ENCODE measurements at places on chromosomes 16 and 17. TPM values are rescaled to one million over a fixed set of nuclear protein-coding genes. Genes with fewer than 3 reads are reported as not detected.
A peak's percentile ranks its signal among the peaks of the same experiment; 100 is the strongest.

The KRT28 gene
- total RNA-seq: not detected

DNA sequence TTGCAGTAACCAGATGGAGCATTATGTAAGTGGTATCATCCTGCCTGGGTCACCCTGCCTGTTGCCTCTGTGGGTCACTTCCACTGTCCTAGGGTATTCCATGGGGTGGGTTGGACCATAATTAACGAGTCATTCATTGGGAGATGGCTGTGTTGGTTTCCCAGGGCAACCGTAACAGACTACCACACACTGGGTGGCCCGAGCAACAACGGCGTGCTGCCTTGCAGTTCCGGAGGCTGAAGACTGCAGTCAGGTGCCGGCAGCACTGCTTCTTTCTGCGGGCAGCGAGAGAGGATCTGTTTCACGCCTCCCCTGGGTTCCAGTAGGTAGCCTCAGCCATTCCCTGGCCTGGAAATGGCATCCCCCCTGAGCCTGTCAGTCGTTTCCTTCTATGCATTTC lies 28.9 kb upstream of the CMIP start:
- DNase-seq: peak; percentile 57

DNA sequence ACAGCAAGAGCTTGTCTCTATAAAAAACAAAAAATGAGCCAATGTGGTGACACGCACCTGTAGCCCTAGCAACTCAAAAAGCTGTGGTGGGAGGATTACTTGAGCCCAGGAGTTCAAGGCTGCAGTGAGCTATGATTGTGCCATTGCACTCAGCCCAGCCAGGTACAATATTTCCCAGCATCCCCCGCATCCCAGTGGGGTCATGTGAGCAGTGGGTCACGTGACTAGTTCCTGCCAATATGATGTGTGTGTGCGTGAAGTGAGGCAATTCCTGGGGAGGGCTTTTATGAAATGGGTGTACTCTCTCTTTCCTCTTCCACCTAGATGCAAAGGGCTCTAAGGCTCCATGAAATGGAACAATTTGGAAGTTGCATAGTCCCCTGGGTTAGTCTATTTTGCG lies 81.3 kb downstream of the GSG1L start:
- DNase-seq: no peak

DNA sequence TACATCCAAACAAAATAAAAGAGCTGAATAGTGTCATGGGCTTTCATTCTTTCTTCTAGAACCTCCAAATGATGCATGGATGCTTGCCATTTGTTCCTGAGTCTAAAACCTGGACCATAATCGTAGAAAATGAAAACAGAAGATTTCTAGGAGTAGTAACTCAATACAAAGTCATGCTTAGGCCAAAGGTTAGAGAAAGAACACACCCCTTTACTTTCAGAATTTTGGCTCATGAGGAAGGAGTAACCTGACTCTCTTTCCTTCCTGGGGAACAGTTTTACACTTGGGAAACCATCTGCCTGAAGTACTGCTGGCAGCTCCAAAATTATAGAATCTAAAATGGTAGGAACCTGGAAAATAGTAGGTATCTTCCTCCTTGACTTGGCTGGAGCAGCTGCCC lies 137.2 kb downstream of the SNX11 start:
- no peak for DNase-seq

The NOG gene
- total RNA-seq: 0.98 TPM

GRCh38 chr17:19897903-19898302 lies 30.2 kb upstream of the ULK2 start:
- DNase-seq: no peak

- no peak for DNase-seq
Observed at GRCh38 chr16:25925421-25925820, 233.7 kb downstream of the HS3ST4 start.

The TIGD7 gene
- 7.5 TPM for total RNA-seq

GRCh38 chr17:34110315-34110714 lies 144.8 kb upstream of the CCL2 start:
- DNase-seq: peak; percentile 19

GRCh38 chr17:47276868-47277267 lies 23.2 kb downstream of the ITGB3 start:
- DNase-seq: peak; percentile 89

DNA sequence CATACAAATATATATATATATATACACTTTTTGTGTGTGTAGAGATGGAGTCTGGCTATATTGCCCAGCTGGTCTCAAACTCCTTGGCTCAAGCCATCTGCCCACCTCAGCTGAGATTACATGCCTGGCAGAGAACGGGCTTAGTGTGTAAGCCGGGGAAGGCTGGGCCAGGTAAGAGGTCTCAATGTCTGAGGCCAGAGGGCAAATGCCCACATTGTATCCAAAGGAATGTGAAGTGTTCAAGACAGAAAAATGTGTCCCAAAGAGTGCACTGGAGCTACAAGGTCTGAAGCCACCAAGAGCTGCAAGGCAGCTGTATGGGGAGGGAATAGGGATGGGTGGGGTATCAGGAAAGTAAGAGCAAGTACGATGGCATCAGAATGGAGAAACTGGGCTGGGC lies 8.8 kb downstream of the CD2BP2 start:
- no peak for DNase-seq

DNA sequence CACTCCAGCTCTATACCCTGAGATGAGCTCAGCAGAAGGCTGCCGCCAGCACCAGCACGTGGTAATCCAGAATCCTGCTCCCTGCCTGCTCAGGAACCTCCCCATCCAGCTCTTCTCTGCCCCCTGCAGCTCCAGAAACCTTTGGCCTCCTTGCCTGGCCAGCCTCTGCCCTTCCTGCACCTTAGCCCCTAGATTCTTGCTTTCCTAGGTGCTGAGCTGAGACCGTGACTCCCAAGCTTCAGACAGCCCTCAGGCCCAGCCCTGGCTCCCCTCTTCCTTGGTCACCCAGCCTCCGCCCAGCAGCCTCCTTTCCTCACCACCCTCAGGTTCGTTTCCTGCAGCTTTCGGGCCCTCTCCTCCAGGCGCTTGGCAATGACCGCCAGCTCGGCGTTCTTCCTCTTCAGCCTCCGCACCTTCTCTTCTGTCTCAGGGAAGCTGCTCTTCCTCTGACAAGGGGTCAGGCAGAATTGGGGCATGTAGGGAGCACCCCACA lies 2.6 kb downstream of the TSPOAP1 start:
- DNase-seq: no peak

GRCh38 chr17:80692931-80693467 lies 148.4 kb downstream of the RPTOR start:
- no peak for DNase-seq

DNA sequence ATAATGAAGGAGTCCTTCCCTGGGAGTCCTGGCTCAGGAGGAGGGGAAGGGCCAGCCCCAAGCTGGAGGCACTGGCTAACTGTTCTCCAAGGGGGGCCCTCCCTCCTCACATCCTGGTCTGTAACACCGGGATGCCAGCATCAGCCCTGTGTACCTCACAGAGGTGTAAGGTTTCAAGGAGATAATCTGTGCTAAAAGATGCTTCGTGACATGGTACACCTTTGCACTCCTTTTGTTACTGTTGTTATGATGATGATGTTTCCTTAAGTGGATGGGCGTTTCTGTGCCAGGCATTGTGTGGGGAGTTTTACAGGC lies 236.7 kb upstream of the TNRC6C start:
- DNase-seq: no peak

DNA sequence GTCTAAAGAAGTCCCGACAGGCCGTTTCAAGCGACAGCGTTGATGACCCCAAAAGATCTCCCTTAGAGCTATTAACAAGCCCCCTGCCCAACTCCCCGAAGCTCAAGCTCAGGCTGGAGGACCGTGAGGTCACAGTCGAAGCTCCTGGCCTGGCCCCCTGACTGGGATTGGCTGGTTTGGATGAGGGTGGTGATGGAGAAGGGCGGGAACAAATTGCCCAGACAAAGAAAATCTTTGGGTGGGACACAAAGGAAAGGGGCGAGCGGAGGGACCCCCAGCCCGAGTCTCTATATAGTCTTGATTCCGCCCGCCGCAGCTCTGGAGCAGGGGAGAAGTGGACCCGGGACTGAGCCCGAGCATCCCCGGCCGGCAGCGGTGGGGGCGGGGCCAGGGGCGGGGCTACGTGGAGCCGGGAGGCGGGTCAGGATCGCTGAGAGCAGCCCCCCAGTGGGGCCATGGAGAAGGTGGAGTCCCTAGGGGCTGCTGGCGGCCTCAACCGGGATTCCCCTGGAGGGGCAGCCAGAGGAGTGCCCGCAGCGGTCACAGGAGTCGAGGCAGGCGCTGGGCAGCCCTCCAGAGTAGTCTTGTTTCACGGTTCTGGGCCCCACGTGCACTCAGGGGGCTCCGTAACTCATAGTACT lies 982 bp upstream of the NEURL4 start:
- DNase-seq: peak; percentile 95

DNA sequence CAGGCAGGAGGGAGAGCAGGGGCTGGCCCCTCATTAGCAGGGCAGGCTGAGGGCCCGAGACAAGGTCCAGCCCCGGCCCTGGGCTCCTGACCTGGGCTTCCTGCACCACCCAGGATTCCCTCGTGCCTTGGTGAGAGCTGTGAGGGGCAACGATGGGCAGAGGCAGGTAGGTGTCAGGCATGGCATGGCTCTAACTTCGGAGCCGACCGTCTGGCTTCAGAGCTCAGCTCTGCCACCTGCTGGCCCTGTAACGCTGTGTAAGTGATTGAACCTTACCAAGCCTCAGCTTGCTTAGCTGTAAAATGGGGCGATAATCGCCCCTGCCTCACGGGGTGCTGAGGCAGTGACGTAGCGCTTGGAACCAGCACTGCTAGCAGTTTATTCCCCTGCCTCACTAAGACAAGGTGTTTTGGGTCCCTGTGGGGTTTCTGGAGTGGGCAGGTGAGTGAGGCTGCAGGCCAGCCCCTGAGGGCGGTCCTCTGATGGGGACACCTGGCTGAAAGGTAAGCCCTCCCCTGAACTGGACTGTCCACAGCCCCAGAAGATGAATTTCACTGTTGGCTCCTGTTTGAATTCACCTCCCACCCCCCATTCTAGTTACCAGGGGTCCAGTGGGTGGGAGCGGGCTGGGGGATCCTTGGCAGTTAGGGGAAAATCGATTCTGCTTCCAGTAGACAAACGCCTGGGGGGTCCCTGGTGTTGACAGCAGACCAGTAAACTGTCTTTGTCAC lies 184.8 kb upstream of the GSE1 start:
- DNase-seq: no peak
